ENCODE measurements at places on chromosomes 11 and 22.
A peak's percentile ranks its signal among the peaks of the same experiment; 100 is the strongest.

- no peak for DNase-seq
These were observed 31.3 kb downstream of the B3GAT1 start for GRCh38 chr11:134380785-134381184.

DNA sequence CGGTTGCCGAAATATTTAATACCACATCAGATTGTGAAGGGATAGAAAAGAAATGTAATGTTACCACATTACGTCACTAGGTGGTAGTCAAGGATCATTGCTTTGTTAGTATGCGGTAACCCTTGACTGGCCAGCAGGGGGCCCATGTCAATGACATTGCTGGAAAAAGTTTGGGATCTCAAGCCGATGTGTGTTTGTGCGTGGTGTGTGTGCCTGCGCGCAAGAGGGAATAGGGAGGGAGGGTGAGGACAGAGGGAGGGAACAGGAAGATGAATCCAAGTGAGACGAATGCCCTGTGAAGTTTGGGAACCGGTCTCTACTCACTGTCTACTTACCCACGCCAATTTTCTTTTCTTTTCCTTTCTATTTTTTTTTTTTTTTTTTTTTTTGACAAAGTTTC lies 10.7 kb upstream of the MRGPRX2 start:
- peak; percentile 49 for DNase-seq

GRCh38 chr11:118088531-118088930 lies 1.8 kb upstream of the SMIM35 start:
- DNase-seq, result no peak

- no peak for DNase-seq
These were observed 714 bp downstream of the SDF2L1 start for GRCh38 chr22:21642584-21643448.

DNA sequence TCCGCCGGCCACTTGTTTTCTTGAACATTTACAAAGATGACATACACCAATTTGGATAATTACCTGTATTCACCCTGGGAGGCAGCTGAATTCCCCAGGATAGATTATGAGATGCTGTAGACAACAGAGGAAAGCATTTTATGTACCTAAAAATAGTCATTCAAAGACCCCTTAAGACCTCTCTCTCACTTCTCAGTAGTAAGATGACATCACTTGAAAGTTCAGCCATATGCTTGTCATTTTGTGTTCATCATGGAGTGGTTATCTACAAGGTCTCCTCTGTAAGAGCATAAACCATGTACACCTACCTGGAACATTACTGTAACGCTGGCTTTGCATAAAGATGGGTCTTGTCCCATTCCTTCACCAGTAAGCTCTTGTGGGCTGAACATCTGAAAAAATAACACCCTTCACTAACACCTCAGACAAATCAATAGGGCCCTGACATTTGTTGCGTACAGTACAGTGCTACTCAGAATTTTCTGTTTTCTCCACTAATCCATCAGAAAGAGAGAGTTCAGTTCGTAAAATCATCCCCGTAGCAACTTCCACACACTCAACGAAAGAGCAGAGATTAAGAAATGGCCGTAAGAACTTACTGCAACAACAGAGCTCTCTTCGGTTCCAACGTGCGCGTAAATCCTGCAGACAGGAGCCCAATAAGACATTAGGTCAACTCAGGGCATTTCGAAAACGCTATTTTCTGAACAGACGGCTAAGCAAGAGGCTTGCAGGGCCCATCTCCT lies 15.6 kb upstream of the WDR74 start:
- DNase-seq, result no peak

GRCh38 chr22:48531108-48531507 lies 1296.6 kb downstream of the BRD1 start:
- DNase-seq, result no peak

GRCh38 chr11:110356762-110357671 lies 60.6 kb upstream of the RDX start:
- DNase-seq, result no peak

- DNase-seq, result no peak
These were observed 108.6 kb downstream of the LARGE1 start for GRCh38 chr22:33811686-33812085.

GRCh38 chr11:116774661-116775060 lies 1.9 kb upstream of the BUD13 start:
- DNase-seq, result no peak

DNA sequence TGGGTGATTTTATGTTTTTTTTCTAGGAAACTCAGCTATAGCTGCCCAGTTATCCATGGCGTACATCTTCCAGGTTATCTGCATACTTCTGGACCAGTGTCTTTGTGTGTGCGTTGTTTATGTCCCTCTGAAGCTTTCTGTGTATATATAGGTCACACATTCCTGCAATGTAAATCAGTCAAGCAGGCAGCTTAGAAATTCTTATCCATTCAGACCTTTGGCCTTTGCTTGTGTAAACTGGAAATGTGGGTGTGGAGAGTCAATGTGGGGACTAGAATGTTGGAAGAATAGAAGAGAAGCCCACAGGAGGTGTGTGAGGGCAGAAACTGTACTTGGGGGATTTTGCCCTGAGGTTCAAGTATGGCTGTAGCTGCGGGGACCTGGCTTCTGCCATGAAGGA lies 51.7 kb downstream of the BARX2 start:
- no peak for DNase-seq

GRCh38 chr22:19483481-19484244 lies 3.9 kb downstream of the CDC45 start:
- no peak for DNase-seq

- DNase-seq, result no peak
These were observed 68.2 kb upstream of the B3GAT1 start for GRCh38 chr11:134480136-134480712.

DNA sequence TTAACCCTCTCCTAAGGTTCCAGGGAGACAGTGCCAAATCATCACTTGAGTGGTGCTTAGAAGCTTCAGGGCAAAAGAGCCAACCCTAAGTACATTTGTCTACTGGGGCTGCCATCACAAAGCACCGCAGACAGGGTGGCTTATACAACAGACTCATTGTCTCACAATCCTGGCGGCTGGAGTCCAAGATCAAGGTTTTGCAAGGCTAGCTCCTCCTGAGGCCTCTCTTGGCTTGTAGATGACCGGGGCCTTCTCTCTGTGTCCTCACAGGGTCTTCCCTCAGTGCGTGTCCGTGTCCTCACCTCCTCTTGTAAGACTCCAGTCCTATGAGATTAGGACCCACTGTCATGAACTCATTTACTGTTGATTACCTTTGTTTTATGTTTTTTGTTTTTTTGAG lies 34.1 kb upstream of the CD81 start:
- no peak for DNase-seq

DNA sequence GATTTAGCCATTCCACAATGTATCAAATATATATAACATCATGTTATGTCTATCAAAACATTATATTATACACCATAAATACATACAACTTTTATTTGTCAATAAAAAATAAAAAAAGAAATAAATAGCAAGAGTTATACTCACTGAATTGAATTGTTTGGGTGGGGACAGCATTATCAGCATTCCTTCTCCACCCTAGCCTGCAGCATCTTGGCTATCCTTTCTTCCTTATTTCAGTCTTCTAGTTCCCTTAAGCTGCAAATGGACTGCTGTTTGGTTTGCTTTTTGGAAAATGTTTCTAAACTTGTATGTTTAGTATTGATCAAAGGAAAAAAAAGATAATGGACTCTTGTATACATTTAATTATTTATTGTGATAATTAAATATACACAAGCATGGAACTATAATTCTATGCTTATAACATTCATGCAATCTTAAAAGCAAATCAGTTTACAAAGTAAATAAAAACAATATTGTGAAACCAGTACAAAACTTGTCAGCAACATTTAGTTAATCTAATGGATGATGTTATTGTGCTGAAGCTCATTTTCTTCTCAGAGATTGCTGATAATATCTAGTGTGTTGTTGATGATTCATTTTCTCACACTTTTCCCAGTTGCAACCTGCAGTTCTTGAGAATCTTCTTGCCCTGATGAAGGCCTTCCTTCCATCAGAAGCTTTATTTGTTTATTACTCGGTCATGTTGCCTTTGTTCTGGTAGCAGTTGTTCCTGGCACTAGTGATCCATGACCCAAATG lies 5.0 kb downstream of the ARHGAP42 start:
- DNase-seq, result no peak

DNA sequence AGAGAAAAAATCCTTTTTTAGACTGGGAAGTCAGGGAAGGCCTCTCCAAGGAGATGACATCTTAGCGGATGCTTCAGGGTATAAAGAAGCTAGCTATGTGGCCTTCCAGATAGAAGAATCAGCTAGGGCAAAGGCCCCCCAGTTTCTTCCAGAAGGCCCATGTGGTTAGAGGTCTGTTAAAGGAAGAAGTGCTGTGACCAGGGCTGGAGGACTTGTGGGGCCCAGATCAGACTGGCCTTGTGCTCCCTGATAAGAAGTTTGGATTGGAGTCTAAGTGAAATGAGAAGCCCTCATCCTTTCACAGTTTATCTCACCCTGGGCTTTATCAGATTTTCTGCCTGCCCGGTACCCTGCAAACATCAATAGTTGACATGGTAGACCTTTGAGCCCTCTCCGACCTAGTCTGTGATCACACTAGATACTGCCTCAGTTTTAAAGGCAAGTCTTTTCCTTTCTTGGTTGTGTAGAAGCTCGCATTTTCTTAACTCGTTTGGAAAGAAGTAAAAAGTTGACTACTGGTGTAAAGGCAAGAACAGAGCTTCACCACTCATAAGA lies 7.8 kb downstream of the AMPD3 start:
- DNase-seq, result no peak

GRCh38 chr11:6705905-6706535 lies 22.9 kb upstream of the MRPL17 start:
- DNase-seq, result no peak

- DNase-seq, result no peak
These were observed 24.8 kb upstream of the ADORA2A start for GRCh38 chr22:24402460-24403192.

- no peak for DNase-seq
These were observed 130.4 kb downstream of the UVRAG start for GRCh38 chr11:75945446-75945845.

DNA sequence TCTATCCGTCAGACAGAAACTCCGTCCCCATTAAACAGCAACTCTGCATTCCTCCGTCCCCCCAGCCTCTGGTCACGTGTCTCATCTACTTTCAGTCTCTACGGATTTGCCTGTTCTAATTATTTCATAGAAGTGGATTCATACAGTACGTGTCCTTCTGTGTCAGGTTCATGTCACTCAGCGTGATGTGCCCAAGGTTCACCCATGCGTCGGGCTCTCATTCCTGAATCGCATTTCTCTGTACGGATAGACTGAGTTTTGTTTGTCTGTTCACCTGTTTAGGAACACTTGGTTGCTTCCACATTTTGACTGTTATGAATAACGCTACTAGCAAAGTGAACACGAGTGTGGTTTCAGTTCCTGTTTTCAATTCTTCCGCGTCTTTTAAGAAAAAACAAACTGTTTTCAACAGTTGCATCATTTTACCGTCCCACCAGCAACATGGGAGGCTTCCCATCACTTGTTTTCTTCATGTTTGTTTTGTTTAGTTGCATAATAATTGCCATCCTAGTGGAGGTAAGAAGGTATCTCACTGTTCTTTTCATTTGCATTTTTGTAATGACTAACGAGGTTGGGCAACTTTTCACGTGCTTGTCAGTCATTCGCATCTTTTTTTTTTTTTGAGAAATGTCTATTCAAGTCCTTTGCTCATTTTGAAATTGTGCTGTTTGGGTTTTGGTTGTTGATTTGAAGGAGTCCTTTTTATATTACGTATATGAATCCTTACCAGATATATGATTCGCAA lies 8.9 kb upstream of the NLRP6 start:
- no peak for DNase-seq

GRCh38 chr11:78504708-78505107 lies 70.0 kb downstream of the NARS2 start:
- DNase-seq, result no peak

GRCh38 chr22:25071720-25072119 lies 119.2 kb downstream of the KIAA1671 start:
- no peak for DNase-seq

- peak; percentile 39 for DNase-seq
These were observed 39.7 kb downstream of the ACAT1 start for GRCh38 chr11:108160970-108161566.

DNA sequence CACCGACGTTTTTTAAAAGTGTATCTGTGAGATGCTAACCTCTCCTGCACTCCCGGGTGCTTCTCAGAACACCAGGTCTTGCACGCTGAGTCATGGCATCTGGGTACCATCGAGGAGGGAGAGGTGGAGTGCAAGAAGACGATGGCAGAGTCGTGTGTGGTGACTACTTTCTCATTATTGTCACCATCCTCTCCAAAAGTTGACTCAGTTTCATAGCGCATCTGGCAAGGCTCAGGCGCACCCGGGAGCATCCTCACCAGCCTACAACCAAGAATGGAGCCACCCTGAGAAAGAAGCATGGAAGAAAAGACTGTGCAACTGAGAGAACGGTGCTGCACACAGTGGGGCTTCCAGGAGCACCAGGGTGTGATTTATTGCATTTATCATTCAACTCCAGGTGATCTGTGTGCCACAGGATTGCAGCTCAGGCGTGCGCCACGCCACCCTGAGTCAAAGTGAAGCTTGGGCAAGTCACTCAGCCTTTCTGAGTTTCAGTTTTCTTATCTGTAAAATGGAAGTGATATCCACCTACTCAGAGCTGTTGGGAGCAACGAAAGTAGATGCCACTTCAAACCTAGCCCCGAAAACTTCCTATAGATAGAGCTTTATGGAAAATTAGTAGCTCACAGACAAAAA lies 65.4 kb downstream of the LINC01488 start:
- DNase-seq, result peak; percentile 37

- DNase-seq, result no peak
These were observed 78.1 kb downstream of the SOX6 start for GRCh38 chr11:16278273-16278672.
